NCI-H1694 (cell line): ENCODE measurements at places on chromosomes 6 and 20.

DNA sequence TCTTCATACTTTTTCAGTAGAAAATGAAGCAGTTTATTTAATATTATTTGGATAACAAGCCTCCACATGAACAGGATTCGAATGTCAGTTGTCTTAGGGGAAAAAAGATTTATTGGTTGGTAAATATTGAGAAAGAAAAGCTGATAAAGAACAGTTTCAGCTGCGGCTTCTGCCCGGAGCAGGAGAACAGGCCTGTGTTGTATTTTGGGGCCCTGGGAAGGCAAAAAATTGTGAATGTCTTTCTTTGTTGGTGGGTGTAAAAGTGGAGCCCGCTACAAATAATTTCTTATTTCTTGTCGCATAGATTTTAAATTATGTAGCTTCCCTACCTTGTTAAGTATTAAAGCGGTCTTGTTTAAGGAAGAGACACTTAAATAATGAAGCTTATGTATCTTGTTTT lies 90.5 kb upstream of the PAX1 start:
- no peak for DNase-seq

GRCh38 chr6:41702089-41702745 lies 33.2 kb downstream of the TFEB start:
- DNase-seq: no peak

GRCh38 chr6:166379800-166380199 lies 2.9 kb downstream of the MPC1 start:
- DNase-seq: no peak

DNA sequence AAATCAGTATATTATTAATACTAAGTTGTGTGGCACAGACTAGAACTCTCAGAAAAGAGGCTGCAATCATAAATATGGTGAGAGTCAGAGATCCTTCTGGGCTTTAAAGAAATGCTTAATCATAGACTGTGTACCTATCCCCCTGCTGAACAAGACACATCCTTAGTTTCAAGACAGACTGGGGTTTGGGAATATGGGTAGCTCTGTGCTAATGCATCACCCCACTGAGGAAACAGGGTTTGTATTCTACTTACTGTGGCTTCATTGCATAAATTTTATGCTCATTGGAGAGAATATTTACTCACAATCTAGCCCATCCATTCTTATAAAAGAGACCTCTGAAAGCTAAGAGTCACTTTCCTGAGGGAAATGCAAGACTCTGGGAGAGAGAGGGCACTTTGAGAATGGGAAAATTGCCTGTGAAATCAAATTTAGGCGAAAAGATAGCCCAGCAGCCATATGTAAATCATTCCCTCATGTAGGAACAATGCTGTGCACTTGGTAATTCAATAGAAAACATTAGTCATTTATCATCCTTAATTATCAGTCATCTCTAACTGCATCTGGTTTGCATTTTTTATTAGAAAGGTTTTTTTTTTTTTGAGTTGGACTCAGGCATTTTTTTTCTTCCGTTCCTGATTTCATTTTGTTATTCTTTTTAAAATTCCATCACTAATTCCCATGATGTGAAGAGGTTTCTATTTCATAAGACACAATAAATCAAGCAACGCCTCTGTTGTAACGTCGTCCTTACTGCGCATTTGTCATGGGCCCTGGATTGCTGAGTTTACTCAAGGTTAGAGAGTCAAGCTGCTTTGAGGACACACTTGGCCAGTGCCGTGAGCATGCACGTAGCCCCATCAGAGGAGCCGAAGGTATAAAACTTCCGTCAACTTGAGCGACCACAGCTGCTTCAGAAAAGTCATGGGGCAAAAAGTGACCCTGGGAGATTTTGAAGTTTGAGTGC lies 91.8 kb downstream of the TRMT11 start:
- no peak for DNase-seq

GRCh38 chr6:331622-332521 lies 39.6 kb downstream of the DUSP22 start:
- DNase-seq: no peak

DNA sequence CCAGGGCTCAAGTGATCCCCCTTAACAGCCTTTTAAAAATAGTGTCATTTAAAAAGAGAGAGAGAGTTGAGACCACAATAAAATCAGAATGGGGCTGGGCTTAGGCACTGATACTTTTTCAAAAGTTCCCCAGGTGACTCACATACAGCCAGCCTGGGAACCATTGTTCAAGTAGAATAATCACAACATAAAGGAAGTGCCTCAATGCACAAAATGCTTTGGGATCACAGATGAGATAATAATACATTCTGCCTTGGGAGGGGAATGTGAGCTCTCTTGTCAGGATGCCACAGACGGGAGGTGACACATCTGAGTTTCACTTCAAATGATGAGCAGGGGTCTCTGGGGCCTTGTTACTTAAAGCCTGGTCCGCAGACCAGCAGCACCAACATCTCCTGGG lies 34.0 kb upstream of the GABRR1 start:
- no peak for DNase-seq

DNA sequence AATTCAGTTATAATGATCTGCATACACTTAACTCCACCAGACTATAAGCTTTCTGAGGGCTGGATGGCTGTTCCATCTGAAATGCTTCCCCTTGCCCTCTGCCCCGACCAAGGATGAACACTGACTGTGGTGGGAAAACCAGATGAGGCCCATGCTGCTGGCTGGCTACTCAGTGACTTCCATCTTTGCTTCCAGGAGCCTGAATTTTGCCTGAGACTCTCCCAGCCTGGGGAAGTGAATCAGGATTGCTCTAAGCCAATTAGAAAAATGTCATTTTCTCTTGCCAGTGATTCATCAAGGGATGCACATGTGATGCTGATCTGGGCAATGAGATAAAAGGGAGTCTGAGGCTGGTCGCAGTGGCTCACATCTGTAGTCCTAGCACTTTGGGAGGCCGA lies 1.7 kb upstream of the TOMM34 start:
- no peak for DNase-seq

GRCh38 chr6:140178935-140179334 lies 804.5 kb upstream of the CITED2 start:
- no peak for DNase-seq

GRCh38 chr20:2740702-2741101 lies 48.1 kb downstream of the EBF4 start:
- no peak for DNase-seq

DNA sequence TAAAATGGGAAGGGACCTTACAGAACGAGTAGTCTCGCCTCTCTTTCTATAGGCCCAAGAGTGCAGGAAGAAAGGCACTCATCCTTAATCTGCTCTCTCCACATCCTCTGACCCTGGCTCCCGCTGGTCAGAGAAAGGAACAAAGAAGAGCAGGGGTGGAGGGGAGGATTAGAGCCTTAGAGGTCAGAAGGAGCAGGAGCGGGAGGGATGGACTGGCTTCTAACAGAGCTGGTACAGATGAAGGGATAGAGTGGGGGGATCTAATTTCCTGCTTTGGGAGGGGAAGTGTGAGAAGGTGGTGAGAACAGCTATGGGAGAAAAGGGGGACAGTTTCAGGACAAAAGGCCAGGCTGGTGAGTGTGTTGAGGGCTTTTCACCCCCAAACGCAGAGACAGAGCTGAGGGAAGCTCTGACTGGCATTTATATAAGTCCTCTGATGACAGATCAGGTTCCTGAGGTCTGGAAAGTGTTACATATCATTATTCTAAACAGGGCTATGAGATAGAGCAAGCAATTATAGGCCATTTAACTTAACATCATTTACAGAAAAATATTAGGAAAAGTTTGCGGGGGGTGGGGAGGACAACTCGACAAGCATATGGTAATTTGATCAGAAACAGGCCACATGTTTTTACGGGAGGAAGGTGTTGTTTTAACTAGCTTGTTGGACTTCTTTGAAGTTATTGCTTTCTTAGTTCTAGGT lies 111.1 kb downstream of the FOXC1 start:
- no peak for DNase-seq

GRCh38 chr20:39800548-39800947 lies 838.4 kb downstream of the DHX35 start:
- no peak for DNase-seq

GRCh38 chr6:82248273-82248735 lies 760 bp upstream of the IBTK start:
- no peak for DNase-seq

- DNase-seq: no peak
Observed at GRCh38 chr6:142130814-142131213, 1.9 kb upstream of the GJE1 start.

DNA sequence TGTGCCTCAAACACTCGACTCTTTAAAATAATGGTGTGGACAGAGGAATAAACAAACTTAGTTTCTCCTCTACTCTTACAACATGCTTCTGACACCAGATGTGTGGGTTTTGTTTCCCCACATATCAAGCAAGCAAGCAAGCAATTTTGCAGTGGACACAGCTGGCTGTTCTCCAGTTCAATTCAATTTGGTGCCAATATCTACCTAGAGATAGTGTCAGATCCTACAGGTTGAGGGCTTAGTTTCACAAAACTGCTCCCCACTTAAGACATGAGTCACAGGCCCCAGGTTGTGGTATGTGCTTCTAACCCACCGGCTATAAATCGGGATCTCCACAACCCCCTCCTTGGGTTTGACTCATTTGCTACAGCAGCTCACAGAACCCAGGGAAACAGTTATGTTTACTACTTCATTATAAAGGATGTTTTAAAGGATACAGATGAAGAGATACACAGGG lies 131.4 kb upstream of the TRAF3IP2 start:
- no peak for DNase-seq

GRCh38 chr6:44456070-44456965 lies 68.8 kb downstream of the CDC5L start:
- no peak for DNase-seq

GRCh38 chr6:118755941-118756646 lies 104.7 kb upstream of the CEP85L start:
- no peak for DNase-seq

DNA sequence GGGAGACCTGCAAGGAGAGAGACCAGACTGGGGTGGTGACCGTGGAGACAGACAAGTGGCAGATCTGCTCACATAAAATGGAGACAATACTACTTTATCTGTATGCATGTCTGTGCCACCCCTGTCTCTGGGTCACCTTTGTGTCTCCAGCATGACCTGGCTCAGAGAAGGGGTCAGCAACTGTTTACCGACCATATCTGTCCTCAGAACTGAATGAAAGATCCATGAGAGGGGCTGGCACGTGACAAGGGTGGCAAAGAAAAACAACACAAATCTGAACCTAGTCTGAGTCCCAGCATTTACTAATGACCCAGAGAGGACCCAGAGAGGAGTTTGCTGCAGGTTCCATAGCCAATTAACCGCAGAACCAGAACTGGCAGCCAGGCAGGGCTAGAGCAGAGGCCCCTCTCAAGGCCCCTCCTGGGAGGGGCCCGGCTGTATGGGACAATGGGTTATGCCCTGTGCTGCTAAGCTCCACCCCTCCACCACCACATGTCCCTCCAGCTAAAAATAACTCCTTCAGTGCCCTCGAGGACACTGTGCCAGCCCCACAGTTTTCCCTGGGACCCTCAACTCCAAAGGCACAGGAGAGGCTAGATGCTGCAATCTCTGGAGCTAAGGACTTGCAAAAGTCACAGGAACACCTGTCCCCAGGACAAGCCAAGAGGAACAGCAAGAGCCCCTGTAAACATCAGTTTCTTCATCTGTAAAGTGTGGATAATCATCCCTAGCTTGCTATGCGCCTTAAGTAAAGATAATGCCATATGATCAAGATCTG lies 2.2 kb downstream of the AHCY start:
- no peak for DNase-seq
